Esophagus squamous epithelium (tissue), 5 donors: ENCODE measurements at places on chromosomes 16 and 17.

- peaks cover 88% of the 10 kb centered on the region for H3K4me1 ChIP-seq
- peaks cover 31% of the 10 kb centered on the region for H3K36me3 ChIP-seq
- H3K27me3 ChIP-seq = no peaks in the 10 kb centered on the region
- DNase-seq = no peak
- peak overlapping the region; percentile 100 for H3K4me3 ChIP-seq
- peak overlapping the region; percentile 99 for H3K27ac ChIP-seq
These were observed 1.6 kb downstream of the SIRT7 start for GRCh38 chr17:81916234-81917001.

- peaks cover 13% of the 10 kb centered on the region for H3K4me1 ChIP-seq
- no peaks in the 10 kb centered on the region for H3K27me3 ChIP-seq
- peak overlapping the region; percentile 3 for H3K4me3 ChIP-seq
- H3K36me3 ChIP-seq = no peaks in the 10 kb centered on the region
- no peak for DNase-seq
These were observed 1.7 kb downstream of the MEOX1 start for GRCh38 chr17:43659823-43660617.

GRCh38 chr16:75333721-75334163, 82.3 kb upstream of the BCAR1 start:
- no peaks in the 10 kb centered on the region for H3K27me3 ChIP-seq
- DNase-seq = no peak
- H3K27ac ChIP-seq = no peak overlapping the region
- no peak overlapping the region for H3K4me3 ChIP-seq

DNA sequence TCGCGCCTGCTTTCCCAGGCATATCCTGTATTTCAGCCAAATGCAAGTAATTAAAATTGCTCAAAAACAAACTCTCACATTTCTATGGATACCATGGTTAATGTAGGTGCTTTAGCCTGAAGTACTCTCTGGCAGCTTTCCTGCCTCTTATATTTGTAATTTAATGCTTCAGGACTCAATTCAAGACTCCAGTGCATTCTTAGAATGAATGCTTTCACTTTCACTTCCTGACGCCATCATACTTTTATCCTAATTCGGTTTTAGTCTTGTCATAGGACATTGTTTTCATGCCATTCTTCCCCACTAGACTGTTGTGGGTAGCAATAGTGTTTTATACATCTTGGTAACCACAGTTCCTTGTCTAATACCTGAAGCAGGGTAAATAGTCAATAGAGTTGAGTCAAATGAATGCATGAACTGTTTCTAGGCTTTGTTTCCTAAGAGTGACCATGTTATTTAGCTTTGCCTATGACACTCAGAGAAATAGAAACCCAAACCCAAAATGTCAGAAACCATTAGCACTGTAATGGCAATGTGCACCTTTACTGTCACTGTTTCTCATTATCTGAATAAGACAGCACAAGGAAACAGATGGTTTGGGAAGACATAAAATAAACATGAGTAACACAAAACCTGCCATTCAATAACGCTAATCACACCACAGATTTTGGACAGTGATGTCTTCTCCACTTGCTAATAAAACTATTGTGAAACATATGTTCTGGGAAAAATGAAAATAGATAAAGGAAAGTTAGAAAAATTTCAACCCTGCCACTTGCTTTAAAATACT, 705.5 kb downstream of the CDH11 start:
- no peak for DNase-seq
- no peak overlapping the region for H3K27ac ChIP-seq

GRCh38 chr16:29784901-29785500, 5.5 kb upstream of the KIF22 start:
- no peak for DNase-seq
- no peaks in the 10 kb centered on the region for H3K27me3 ChIP-seq
- H3K4me1 ChIP-seq = peaks cover 14% of the 10 kb centered on the region
- no peak overlapping the region for H3K27ac ChIP-seq
- H3K36me3 ChIP-seq = no peaks in the 10 kb centered on the region

DNA sequence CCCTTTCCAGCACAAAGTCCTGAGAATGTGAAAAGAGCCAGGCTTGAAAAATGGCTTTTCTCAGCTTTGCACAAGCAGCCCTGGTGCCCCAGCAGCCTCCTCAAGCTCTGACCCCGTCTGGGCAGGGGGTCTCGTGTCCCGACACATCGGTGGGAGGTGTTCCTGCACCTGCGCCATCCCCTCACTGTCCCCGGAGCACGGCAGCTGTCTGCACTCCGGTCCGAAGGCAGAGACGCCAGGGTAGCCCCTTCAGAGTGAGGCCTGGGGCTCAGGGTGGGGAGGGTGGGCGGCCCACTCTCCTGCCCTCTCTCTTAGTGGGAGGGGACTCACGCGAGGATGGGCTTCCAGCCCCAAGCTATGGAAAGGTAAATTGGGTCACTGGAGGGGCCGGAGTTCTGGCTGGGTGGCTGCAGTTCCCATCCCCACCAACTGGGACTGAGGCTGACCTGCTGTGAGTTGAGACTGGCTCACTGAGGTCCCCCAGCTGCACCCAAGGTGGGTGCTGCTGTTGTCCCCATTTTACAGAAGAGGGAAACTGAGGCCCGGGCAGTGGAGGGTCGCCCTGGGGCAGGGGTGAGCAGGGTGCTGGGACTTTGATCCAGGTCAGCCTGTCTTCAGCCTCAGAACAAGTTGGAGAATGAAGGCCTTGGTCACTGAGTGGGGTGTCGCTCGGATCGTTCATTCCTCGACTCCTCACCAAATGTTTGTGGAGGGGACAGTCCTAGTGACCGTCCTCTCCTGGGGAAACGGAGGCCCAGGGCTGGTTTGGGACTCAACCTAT, 2.3 kb upstream of the BAIAP3 start:
- no peak overlapping the region for H3K4me3 ChIP-seq
- peaks cover 29% of the 10 kb centered on the region for H3K27me3 ChIP-seq
- peaks cover 12% of the 10 kb centered on the region for H3K36me3 ChIP-seq

- no peak overlapping the region for H3K4me3 ChIP-seq
- no peak for DNase-seq
- peaks cover 22% of the 10 kb centered on the region for H3K27me3 ChIP-seq
- no peaks in the 10 kb centered on the region for H3K36me3 ChIP-seq
- H3K27ac ChIP-seq = no peak overlapping the region
- no peaks in the 10 kb centered on the region for H3K4me1 ChIP-seq
These were observed 33.4 kb upstream of the PIK3R6 start for GRCh38 chr17:8900626-8901585.

GRCh38 chr17:79667121-79667715, 56.4 kb upstream of the RBFOX3 start:
- no peaks in the 10 kb centered on the region for H3K36me3 ChIP-seq
- H3K27me3 ChIP-seq = no peaks in the 10 kb centered on the region
- H3K4me3 ChIP-seq = no peak overlapping the region
- no peak for DNase-seq
- no peak overlapping the region for H3K27ac ChIP-seq

- no peak for DNase-seq
- H3K27ac ChIP-seq = no peak overlapping the region
- no peaks in the 10 kb centered on the region for H3K36me3 ChIP-seq
These were observed 28.9 kb downstream of the TNFRSF13B start for GRCh38 chr17:16943032-16943352.

DNA sequence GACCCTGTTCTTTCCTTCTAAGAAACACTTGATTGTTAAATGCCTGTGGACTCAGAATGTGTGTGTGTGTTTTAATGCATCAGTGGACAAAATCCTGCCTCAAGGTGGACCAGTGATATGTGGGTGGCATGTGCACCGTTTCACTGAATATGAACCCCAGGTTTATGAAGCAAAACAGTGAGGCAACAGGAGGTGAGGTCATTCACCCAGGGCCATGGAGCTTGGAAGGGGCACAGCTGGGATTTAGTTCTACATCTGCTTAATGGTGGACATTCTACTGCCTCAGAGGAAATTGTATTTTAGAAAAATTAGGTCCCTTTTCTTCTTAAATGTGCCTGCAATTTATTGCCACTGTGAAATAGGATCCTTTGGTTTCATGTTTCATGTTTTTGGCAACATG, 549.5 kb upstream of the EEF2KMT start:
- H3K4me1 ChIP-seq = no peaks in the 10 kb centered on the region
- H3K4me3 ChIP-seq = no peak overlapping the region
- no peaks in the 10 kb centered on the region for H3K27me3 ChIP-seq
- no peak for DNase-seq

- H3K27ac ChIP-seq = no peak overlapping the region
- H3K4me3 ChIP-seq = no peak overlapping the region
- H3K36me3 ChIP-seq = no peaks in the 10 kb centered on the region
These were observed 189.8 kb downstream of the USP22 start for GRCh38 chr17:20852990-20853370.

GRCh38 chr16:17298238-17298637, 172.5 kb downstream of the XYLT1 start:
- DNase-seq = no peak
- no peak overlapping the region for H3K27ac ChIP-seq
- H3K36me3 ChIP-seq = no peaks in the 10 kb centered on the region
- H3K4me3 ChIP-seq = no peak overlapping the region
- no peaks in the 10 kb centered on the region for H3K27me3 ChIP-seq

GRCh38 chr17:3802461-3803307, 1.7 kb upstream of the ITGAE start:
- peaks cover 18% of the 10 kb centered on the region for H3K4me1 ChIP-seq
- no peaks in the 10 kb centered on the region for H3K27me3 ChIP-seq
- no peak overlapping the region for H3K4me3 ChIP-seq
- DNase-seq = no peak
- no peaks in the 10 kb centered on the region for H3K36me3 ChIP-seq
- peak overlapping the region; percentile 86 for H3K27ac ChIP-seq

DNA sequence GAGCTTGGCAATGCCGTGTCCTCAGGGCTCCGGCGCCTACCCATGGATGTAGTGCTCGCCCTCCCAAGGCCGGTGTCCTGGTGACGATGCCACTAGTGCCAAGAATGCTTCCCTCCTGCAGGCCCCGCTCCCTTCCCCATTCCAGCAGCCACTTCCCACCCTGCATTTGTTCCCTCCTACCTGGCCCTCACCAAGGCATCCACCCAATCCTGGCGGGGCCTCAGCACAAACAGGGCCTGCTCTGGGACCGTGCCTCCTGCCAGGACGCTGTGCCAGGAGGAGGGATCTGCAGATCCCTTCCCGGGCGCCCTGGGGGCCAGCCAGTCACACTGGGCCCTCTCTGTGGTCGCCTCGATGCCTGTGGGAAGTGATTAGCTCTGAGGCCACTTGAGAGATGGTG, 25.1 kb downstream of the ABR start:
- H3K27me3 ChIP-seq = no peaks in the 10 kb centered on the region
- no peak overlapping the region for H3K27ac ChIP-seq
- H3K36me3 ChIP-seq = no peaks in the 10 kb centered on the region

- H3K36me3 ChIP-seq = no peaks in the 10 kb centered on the region
- no peak overlapping the region for H3K27ac ChIP-seq
- peaks cover 22% of the 10 kb centered on the region for H3K27me3 ChIP-seq
- H3K4me3 ChIP-seq = no peak overlapping the region
These were observed 25.5 kb upstream of the CDH1 start for GRCh38 chr16:68711421-68712139.

DNA sequence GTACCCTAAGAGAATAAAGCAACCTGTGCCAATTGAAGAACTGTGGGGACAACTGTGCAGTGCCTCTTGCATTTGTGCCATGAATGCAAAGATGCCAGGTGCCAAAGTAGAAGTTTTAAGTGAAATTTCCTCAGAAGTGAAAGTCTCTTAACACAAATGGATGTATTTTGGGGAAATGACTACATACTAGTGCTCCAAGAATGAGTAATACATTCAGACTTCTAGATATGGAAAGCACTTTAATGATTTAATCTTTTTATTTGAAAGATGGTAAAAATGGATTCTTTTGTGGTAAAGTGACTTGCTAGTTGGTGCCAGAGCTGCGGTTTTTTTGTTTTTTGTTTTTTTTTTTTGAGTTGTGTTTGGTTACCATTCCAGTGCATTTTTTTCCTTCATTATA, 15.0 kb downstream of the UTP18 start:
- DNase-seq = no peak
- no peaks in the 10 kb centered on the region for H3K4me1 ChIP-seq
- peaks cover 98% of the 10 kb centered on the region for H3K36me3 ChIP-seq

DNA sequence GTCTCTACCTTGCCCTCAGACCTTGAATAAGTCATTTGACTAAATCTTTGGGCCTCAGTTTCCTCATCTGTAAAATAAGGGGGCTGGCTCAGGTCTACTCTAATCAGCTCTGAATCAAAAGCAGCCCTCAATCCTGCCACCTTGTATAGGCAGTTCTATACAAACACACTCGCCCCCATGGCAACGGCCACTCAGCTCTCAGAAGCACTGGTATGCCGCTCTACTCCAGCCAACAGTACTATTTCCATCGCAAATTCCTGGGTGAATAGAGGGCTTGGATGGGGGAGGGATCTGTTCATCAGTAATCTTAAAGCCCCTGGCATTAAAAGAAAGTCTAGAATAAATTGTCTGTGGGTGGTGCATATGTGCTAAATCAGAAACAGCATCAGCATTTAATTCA, 21.2 kb upstream of the TAOK1 start:
- no peak overlapping the region for H3K4me3 ChIP-seq
- H3K4me1 ChIP-seq = no peaks in the 10 kb centered on the region
- H3K36me3 ChIP-seq = no peaks in the 10 kb centered on the region
- no peaks in the 10 kb centered on the region for H3K27me3 ChIP-seq

GRCh38 chr16:66007717-66008116, 358.8 kb upstream of the CDH5 start:
- no peaks in the 10 kb centered on the region for H3K36me3 ChIP-seq
- H3K27ac ChIP-seq = no peak overlapping the region
- no peaks in the 10 kb centered on the region for H3K27me3 ChIP-seq
- DNase-seq = no peak

GRCh38 chr16:81405702-81406113, 38.9 kb upstream of the CMIP start:
- no peak for DNase-seq
- H3K4me1 ChIP-seq = peaks cover 8% of the 10 kb centered on the region
- H3K27ac ChIP-seq = peak overlapping the region; percentile 16
- no peaks in the 10 kb centered on the region for H3K36me3 ChIP-seq

- H3K4me3 ChIP-seq = peak overlapping the region; percentile 76
- no peak for DNase-seq
- H3K27ac ChIP-seq = peak overlapping the region; percentile 88
- H3K4me1 ChIP-seq = peaks cover 33% of the 10 kb centered on the region
- no peaks in the 10 kb centered on the region for H3K36me3 ChIP-seq
- H3K27me3 ChIP-seq = no peaks in the 10 kb centered on the region
These were observed 498 bp downstream of the SMYD4 start for GRCh38 chr17:1829216-1829591.

- H3K4me3 ChIP-seq = no peak overlapping the region
- no peak overlapping the region for H3K27ac ChIP-seq
- H3K36me3 ChIP-seq = no peaks in the 10 kb centered on the region
- H3K4me1 ChIP-seq = no peaks in the 10 kb centered on the region
- no peak for DNase-seq
These were observed 66.0 kb upstream of the ZNF423 start for GRCh38 chr16:49921791-49922456.

DNA sequence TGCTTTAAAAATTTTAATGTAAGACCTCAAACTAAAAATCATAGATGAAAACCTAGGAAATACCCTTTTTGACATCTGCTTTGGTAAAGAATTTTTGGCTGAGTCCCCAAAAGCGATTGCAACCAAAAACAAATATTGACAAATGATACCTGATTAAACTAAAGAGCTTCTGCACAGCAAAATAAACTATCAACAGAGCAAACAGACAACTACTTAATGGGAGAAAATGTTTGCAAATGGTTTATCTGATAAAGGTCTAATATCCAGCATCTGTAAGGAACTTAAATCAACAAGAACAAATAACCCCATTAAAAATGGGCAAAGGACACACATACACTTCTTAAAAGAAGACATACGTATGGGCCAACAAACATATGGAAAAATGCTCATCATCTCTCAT, 242.5 kb downstream of the BCAS3 start:
- no peak for DNase-seq
- peaks cover 10% of the 10 kb centered on the region for H3K36me3 ChIP-seq
- H3K4me1 ChIP-seq = no peaks in the 10 kb centered on the region
- H3K27me3 ChIP-seq = no peaks in the 10 kb centered on the region
- H3K27ac ChIP-seq = no peak overlapping the region
